Stimulated activated CD4-positive, alpha-beta T cell treated with anti-CD3 and anti-CD28 coated beads, Interleukin-1b, Interleukin-23, amount 100 ng/mL, for 1 hour (primary cell): ENCODE measurements at places on chromosomes 2 and 18.
A peak's percentile ranks its signal among the peaks of the same experiment; 100 is the strongest.

- no peak for DNase-seq
Measured at GRCh38 chr2:140630557-140630956, 1500.3 kb downstream of the LRP1B start.

DNA sequence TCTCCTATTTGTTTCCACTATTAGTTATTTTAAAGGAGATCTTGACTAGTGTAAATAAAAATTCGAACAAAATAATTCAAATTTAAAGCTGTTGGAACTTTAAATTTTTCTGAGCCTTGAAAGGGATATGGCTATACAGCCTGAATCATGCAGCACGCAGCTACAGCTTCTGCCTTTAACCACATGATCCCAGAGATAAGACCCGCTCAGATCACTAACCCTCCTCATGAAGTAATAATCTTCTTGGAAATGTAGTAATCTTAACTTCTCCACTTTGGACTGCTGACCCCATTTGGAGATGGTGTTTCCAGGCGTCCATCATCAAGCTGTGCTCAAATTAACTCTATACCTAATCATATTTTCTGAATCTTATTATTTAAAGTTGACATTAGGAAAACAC, 336.6 kb downstream of the DSC3 start:
- no peak for DNase-seq

DNA sequence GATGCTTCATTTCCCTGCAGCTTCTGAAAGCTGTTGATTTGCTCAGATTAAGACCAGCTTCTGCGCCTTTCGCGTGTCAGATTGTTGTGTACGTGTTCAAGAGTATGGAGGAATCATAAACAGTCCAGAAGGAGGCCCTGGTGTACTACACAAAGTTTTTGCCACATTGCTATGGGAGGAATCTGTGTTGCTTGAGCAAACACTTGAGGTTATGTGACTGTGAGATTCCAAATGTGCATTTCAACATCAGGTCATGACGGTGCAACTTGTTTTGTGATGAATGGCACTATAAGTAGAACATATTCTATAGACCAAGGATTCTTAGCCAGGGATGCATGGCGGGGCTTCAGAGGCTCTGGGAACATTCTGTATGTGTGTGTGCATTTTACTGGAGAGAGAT, 35.0 kb downstream of the SRSF7 start:
- no peak for DNase-seq

GRCh38 chr2:158443606-158444005, 12.9 kb downstream of the CCDC148 start:
- no peak for DNase-seq

DNA sequence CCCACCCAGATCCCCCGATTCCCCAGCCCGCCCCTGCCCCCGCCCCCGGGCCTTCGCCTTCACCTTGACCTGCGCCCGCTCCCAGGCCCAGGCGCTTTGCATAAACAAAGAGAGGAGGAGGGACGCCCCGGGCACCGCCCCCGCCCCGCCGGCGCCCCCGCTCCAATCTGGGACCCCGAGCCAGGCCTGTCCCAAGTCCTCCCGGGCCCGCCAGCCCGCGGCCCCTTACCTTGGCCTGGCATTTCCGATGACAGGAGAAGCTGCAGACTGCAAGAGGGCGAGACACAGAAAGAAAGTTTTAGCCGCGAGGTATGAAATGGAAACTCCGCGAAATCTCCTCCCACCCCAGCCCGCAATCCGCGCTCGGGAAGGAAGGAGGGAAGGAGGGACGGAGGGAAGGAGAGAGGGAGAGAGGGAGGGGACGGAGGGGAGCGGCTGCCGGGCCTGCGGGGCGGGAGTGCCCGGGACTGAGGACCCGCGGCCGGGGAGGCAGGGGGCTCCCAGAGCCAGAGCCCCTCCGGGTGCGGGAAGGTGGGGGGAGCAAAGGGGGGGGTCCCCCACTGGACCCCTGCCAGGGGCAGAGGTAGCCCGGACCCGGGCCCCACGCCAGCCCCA, 24.2 kb downstream of the TNS1 start:
- no peak for DNase-seq

DNA sequence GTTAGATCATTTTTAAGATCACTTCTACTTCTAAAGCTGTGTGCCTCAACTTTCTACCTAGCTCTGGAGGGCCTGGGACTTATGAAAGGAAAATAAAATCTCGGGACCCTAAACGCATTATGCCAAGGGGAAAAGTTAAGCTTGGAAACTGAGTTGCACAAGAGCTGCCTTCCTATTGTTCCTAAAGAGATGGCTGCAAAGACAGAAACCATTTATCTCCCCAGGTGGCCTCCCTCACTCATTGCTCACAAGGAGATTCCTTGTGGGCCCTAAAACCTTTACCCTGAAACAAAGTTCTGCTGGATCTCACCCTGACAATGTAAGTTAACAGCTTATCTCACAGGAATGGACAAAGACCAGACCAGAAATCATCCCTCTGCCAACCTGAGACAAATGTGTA, 26.8 kb downstream of the TUBB6 start:
- no peak for DNase-seq

GRCh38 chr2:234674781-234675201, 177.9 kb upstream of the ARL4C start:
- DNase-seq: no peak

DNA sequence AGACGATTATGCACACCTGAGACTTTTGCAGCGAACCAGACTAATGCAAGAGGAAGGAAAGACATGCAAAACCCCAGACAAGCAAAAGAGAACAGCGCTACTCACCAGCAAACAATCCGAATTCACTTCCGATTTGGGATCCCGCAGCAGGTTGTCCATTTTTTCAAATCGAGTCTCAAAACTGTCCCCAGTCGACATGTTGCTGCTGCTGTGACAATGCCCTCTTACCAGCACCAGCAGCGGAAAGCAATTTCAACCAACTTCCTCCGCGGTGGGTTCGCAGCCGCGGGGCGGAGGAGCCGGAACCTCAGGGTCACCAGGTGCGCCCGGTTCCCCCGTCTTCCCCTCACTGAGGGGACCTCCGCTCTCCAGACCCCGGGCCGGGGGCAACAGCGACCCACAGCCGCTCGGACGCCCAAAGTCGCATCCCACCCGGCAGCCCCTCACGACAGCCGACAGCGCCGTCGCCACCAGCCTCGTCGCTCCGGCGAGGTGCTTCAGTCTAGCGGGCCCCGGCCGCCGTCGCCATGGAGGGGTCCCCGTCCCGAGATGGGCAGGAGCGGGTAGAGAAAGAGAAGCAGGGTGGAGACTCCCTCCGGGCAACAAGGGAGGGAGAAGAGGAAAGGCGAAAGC, 784 bp downstream of the ROCK1 start:
- DNase-seq: peak; percentile 16

GRCh38 chr2:223598994-223599639, 3.0 kb downstream of the SCG2 start:
- no peak for DNase-seq

DNA sequence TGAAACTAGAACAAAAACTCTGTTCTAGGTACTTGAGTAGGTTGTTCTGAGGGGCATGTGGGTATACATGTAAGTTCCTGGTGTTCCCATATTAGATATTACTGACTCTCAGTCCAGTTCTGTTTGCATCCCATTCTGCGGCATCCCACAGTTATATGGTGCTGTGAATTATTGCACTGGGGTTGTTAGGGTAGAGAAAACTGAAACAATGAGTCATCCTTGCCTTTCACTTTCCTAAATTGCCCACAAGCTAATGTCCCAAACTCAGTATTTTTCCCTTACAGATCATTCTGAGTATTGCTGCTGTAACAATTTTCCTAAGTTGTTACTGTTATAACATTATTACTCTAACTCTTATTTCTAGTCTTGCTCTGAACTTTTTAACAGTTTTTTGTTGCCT, 3.0 kb downstream of the WDR75 start:
- no peak for DNase-seq

DNA sequence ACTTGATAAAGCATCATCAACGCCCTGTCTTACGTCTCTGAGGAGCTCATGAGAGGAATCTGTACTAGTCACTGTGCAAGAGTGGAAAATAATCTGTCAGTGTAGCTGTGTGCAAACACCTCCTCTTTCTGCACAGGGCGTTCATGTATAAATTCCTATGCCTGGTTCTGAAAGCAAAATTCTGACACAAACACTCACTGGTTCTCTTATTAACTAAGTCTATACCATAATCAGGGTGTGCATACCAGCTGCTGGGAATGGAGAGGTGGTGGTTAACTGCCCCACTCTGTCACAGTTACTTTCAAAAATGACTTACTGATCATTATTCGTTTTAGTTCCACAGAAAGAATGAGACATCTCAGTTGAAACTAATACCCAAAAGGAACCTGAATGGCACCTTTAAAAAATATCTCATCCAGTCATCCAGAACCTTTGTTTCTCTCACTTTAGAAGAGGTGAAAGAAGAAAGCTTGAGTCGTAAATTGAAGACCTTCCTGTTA, 35.7 kb downstream of the STK39 start:
- DNase-seq: no peak
